ENCODE measurements at places on chromosomes 2 and 18.

- no peak for DNase-seq
Observed at GRCh38 chr2:241542278-241542605, 16.3 kb upstream of the BOK start.

GRCh38 chr2:98775146-98775986 lies 44.4 kb upstream of the MGAT4A start:
- DNase-seq: no peak

DNA sequence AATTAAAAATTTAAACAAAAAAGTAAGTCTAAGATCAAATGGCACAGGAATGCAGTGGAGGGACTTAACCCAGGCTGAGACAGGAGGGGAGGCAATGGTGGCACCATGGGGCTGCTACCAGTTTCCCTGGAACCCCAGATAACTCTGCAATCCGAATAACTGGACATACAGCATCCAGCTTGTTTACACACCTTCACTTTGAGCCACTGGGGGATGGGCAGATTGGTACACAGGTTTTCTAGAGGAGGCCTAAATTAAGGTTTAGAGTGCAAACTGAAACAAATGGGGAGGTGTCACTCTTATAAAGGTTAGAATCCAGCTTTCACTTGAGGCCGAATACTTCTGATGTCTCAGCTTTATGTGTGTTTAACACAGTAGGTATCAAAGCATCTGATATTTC lies 189.3 kb upstream of the FN1 start:
- DNase-seq: no peak

- no peak for DNase-seq
Observed at GRCh38 chr2:36277146-36277808, 78.3 kb upstream of the CRIM1 start.

DNA sequence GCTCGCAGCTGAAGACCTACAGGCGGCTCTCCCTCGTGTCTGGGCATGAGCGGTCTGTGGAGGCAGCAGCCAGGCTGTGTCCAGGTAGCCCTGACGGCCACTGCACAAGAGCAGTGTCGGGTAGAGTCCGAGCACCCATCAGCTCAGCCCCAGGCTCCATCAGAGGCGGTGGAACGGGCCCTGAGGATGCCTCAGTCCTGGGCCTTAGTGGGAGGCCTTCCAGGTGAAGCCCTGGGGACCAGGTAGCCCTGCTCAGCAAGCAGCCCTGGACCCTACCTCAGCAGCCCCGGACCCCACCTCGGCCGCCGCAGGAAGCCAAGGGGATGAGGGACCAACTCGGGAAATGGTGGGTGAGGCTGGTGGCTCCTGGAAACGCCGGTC lies 21.3 kb upstream of the KLF11 start:
- no peak for DNase-seq

- no peak for DNase-seq
Observed at GRCh38 chr2:34105006-34105767, 506.1 kb upstream of the FAM98A start.

- DNase-seq: peak; percentile 70
Observed at GRCh38 chr18:47756364-47757016, 174.0 kb downstream of the SMAD2 start.

- no peak for DNase-seq
Observed at GRCh38 chr2:65595630-65596029, 163.2 kb upstream of the SPRED2 start.

- no peak for DNase-seq
Observed at GRCh38 chr2:175742367-175742766, 259.7 kb downstream of the LNPK start.

All from hematopoietic multipotent progenitor cell treated with erythropoietin and hydrocortisone succinate and interleukin-3 and kit ligand, for 6 days (in vitro differentiated cells).